Gastroesophageal sphincter (tissue), 4 donors: ENCODE measurements at places on chromosomes 7 and 10. TPM values are rescaled to one million over a fixed set of nuclear protein-coding genes. Genes with fewer than 3 reads are reported as not detected.

Gene GPRIN2
- not detected for total RNA-seq

DNA sequence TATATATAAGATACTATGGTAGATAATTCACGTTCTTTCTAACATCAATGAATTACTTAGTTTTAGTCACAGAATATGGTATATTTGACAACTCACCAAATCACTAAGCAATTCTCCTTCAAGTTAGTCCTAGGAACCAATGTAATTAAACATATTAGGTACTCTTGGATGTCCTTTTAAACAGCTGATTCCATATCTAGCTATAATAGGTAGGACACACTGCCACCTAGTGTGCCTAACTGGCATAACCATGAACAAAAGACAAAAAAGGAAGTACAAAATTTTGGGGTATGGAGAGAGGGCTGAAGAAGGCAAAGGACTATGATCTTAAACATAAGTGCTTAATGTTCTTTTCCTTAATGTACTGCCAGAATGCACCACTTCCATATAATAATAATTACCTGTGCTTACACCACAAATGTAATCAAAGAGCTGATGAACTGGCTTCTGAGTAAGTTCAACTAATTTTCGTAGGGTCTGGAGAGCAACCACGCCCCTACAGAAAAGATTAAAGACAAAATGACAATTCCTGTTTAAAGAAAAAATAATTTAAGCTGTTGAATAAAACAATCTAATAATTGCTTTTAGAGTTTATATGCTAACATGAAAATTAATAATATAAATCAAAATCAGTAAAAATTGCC is 28.7 kb downstream of the PNPLA8 start:
- ATAC-seq: no peak

- ATAC-seq: no peak
Observed at GRCh38 chr10:50407076-50407801, 155.9 kb upstream of the ASAH2 start.

DNA sequence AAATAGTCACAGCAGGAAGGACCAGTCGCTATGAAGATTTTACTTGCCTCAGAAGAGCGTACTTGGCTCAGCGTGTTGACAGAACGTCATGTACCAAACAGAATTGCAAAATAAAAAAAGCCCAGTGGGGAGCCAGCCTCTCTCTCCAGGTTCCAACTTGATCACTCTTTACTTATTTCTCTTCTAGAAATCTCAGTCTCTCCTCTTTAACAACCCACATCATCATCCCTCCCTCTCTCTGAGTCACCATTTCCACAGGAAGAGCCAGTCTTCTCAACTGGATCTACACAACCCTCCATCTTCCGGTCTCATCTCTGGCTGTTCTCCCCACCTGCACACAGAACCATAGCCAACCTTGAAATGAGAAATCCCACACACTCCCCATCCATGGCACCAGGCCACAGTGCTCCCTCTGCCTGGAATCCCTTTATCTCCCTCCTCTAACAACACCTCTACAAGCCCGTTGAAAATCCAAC is 718.3 kb downstream of the GRID1 start:
- ATAC-seq: peak; percentile 62

DNA sequence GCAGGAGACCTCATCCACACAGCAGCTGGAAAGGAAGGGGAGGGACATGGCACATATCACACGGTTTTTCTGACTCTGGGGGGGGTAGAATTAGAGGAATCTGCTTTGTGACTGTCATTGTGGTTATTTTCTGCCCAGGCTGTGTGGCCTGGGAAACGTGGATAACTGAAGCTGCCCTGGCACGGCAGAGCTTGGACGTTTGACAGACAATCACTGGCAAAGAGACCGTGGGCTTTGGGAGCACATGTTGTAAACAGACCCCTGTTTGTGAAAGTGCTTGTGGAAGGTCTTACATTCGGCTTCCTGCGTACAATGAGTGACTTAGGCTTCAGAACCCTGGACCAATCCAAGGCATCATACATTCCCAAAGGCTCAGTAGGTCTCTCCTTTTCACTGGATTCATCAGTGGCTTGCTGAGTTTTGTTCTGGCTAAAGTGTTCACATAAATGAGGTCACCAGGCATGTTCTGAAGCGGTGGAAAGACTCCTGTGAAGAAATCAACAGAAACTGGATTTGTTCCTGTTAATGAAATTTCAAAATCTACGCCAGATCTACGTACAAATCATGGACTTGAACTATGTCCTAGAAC is 188.2 kb downstream of the TEX36 start:
- ATAC-seq: no peak

DNA sequence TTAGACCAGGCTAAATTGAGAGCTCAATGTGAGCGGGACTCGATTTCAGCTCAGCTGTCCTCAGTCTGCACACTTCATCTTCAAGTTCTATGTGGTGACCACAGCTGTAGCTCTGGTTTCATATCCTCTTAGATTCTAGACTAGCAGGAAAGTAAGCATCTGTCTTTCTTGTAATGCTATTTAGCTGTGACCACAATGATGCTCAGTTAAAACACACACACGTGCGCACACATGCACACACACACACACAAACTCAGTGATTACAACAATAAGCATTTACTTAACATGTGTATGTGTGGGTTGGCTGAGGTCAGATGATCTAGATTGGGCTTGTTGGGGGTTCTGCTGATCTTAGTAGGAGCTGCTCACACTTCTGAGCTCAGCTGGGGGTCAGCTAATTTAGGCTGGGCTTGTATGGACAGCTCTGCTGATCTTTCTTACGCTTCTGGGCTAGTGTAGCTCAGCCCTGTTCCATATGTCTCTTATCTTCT is 82.5 kb downstream of the ZNF365 start:
- no peak for ATAC-seq

DNA sequence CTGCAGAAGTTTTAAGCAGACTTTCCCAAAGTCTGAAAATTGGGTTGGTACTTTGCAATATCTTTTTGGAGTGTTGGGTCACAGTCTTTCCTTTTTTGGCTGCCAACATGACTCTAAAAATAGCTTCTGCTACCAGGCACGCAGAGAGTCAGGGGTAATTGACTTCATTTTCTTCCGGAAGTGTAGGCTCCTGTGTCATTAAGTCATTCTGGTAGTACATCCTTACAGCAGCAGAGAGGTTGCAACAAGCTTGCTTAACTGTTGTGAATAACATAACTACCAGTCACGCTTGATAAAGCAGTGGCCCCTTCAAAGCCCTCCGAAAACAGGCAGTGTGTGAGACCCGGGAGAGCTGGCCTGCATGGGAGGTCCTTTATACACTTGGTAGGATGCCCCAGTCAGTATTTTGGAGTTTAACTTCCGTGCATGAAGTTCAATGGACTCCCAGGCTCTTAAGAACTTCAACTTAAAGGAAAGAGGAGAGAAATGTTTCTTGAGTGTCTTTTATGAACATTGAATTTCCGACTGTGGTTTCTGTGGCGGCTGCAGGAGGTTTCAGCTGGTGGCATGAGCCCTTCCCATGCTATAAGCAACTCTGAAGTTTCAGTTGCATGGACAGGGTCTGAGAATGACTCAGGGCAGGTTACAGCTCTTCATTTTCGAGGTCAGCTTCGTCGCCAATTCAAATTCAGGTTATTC is 310.7 kb downstream of the GALNT17 start:
- ATAC-seq: no peak

Gene ODAD2
- 1.7 TPM for total RNA-seq

DNA sequence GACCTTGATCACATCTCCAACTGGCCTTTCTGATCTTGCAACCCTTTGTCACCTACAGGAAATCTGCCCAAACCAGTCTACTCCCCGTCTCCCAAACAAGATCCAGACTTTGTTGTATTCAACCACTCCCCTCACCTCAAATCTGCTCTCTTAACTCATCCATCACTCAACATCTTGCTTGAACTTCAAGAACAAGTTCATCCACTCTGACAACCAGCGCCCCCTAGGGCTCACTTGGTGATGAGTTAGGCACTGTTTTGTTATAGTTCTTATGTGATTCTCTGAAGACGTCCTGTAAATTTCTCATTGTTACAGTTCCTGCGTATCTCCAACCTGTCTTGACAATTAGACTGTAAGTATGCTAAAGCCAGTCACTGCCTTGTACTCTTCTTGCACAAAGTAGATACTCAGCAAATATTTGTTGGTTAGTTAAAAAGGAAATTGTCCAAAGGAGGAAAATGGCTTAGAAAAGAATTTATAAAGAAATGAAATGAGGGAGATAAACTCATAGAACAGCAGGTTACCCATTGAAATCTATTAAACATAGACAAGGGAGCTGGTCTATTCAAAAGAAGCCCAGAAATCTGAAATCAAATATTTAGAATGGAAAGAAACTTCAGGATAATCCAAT is 5.3 kb downstream of the FRMD4A start:
- no peak for ATAC-seq

DNA sequence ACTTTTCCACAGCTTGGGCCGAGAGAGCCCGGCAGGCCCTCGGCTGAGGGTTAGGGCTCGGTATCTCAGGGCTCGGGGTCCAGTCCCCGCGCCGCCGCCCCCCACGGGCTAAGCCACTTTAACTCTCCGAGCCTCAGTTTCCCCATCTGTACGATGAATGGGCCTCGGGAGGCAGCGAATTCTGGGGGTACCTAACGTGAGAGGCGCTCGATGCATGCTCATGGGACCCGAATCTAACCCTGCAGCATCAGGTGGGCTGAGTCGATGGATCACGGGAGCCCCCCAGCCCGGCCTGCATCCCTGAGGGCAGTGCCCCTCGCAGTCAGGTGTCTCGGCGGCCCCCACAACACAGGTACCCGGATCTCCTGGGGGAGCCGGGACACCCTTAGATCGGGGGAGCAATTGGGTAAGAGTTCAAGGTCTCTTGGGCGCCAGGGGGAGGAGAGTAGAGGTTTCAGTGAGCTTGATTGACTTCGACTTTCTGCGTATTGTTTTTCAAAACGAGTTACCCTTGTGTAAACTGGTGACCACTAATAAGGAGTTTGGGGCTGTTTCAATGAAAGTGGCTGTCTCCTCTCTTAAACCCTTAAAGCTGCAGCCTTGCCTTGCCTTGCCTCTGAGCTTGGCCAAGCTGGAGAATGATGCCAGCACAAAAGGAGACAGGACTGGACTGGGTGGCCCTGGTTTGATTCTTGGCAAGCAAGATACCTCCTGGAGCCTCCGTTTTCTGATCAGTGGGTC is 631 bp downstream of the POR start:
- no peak for ATAC-seq

GRCh38 chr7:37694208-37695094 is 10.9 kb downstream of the GPR141 start:
- no peak for ATAC-seq

Gene WEE2
- not detected for total RNA-seq

GRCh38 chr10:11007476-11008020 is 10.1 kb upstream of the CELF2 start:
- no peak for ATAC-seq

Gene FBXL13
- total RNA-seq: 1.3 TPM

Gene MYL7
- total RNA-seq: not detected

- ATAC-seq: no peak
Observed at GRCh38 chr10:109433434-109433833, 489.9 kb downstream of the XPNPEP1 start.

Gene SUV39H2
- total RNA-seq: 6.2 TPM

GRCh38 chr10:99630433-99630832 is 10.2 kb upstream of the SLC25A28 start:
- ATAC-seq: no peak

Gene TWIST1
- 29.3 TPM for total RNA-seq

DNA sequence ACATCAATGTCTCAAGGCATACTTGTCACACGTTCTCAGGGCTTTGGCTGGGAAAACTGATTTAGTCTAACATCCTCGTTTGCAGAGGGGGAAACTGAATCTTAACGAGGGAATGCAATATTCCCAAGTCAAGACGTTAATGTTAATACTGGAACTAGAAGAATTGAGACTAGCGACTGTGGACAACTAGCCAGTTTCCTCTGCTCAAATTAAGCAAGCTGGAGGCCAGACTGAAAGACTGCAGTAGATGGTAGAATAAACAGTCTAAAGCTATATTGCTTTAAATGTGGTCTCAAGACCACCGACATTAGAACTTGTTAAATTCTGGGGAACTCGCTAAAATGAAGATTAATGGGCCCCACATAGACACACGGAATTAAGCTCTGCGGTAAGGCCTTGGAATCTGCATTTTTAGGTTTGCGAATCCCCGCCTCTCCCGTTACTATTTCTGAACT is 639 bp upstream of the TFAM start:
- no peak for ATAC-seq

Gene MMRN2
- total RNA-seq: 77.7 TPM

DNA sequence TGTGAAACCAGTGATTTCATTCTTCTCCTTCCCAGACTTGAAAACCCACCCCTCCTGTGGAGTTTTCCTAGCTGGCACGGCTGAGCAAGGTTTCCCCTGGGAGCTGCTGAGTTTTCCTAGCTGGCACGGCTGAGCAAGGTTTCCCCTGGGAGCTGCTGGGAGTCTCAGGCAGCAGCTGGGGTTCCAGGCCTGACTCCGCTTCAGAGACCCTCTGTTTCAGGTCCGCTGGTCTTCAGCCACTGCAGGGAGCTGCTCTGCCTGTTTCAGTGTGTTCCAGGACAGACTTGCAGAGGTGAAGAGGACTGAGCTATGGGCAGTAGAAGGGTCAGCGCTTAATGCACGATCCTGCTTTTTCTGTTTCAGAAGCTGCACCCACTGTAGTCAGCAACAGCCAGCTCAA is 104.9 kb downstream of the XRCC2 start:
- no peak for ATAC-seq

- ATAC-seq: peak; percentile 49
Observed at GRCh38 chr7:134865001-134865845, 85.8 kb downstream of the CALD1 start.

DNA sequence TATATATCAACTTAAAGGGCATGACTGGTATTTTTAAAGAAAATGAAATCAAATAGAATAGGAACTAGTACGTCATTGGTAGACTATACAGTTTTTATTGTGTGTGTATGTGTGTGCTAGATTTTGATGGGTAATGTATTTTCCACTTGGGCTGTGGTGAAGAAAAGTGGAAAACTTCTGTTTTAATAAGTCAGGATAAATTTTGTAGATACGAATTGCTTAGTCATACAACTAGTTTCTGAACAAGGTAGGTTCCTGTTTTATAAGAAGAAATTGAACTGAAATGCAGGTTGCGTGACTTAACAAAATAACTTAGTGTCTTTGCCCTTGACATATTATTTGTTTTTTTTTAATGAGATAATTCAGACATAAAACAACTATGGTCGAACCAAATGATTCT is 24.3 kb downstream of the UBN2 start:
- ATAC-seq: no peak

Gene GIMAP1
- total RNA-seq: 14.3 TPM

GRCh38 chr10:102595897-102596296 is 48.4 kb upstream of the TRIM8 start:
- no peak for ATAC-seq
